ENCODE measurements at places on chromosomes 16 and 17.
A peak's percentile ranks its signal among the peaks of the same experiment; 100 is the strongest.

DNA sequence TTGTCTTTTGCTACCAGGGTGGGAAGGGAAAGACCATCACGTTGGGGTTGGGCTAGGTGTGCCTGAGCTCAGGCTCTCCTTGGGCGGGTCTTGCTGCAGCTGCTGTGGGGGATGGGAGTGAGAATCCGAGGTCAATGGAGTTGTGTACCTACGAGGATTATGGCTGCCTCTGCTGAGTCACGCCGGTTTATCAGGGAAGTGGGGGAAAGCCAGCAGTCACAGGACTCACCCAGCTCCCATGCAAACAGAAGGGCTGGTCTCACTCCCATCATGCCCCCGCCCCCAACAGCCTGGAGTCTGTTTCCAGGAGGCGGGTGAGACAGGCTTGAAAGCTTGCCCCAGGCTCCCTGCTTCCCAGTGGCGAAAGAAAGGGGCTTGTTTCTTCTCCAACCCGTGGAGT is 1259.0 kb upstream of the GOT2 start:
- no peak for DNase-seq

DNA sequence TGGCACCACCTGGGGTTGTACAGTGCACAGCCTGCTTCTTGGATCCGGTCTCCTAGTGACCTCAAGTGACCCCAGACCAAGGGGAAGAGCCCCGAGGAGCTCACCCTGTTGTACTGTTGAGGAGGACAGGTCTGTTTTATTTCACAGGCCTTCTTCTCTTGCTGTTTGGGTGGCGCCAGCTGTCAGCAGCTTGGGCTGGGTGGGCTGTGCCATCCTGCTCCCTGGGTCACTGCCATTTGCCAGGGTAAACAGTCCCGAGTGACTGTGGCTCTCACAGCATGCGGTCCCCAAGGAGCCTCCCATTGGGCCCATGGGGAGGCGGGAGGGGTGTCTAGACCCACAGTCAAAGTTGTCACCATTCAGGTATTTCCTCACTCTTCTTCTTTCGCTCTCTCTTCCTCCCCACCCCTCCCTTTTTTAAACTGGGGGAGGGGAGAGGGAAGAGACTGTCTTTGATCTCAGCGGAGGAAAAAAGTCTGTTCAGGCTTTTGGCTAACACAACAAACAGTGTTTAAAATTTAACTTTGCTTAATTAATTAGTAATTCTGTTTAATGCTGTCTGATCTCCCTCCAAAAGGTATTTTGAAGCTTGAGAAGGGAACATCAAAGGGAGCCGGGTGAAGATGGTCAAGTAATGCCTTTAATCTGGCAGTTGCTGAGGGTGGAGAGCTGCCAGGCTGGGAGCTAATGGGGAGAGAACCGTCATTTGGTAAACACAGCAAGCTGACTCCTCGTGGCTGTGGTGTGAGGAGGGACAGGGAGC is 64.0 kb downstream of the SNX20 start:
- DNase-seq: no peak

DNA sequence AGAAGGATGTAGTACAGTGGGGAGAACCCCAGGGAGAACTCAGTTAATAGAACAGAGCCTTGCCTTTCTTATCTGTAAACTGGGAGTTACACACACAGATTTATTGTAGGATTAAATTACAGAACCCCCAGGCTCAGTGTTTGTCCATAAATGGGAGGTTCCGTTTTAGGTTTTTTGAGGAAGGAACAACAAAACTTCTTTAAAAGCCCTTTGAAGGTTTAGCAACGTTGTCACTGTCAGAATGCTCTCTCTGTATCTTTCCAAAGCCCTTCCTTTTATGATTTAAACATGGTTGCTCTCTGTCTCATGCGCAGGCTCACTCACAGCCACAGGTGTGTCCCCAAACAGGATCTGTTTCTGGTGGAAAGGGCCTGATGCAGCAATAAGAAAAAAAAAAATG is 9.4 kb upstream of the GNA13 start:
- DNase-seq: no peak

- DNase-seq: no peak
Observed at GRCh38 chr16:79261481-79261940, 339.0 kb downstream of the MAF start.

- peak; percentile 39 for DNase-seq
Observed at GRCh38 chr17:8991514-8992285, 26.2 kb upstream of the PIK3R5 start.

GRCh38 chr17:64615028-64615677 is 47.0 kb downstream of the SMURF2 start:
- DNase-seq: no peak

DNA sequence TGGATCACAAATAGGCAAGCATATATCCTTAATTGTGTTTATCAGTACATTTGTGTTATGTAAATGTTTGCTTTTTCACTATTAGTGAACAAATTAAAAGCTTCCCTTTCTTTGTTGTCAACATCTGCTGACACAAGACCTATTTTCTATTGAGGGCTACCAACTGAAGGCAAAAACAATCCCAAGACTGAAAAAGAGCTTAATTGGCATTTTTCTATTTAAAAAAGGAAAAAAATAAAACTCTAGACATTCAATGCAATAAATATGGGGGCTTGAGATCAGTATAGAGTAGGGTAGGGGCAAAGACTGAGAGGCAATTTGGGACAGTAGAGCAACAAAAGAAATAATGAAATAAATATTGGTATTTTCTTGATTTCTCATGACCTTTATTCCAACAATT is 24.2 kb downstream of the OMG start:
- DNase-seq: no peak

GRCh38 chr17:81655378-81656117 is 794 bp downstream of the PDE6G start:
- DNase-seq: no peak

GRCh38 chr16:54233615-54234014 is 53.0 kb downstream of the IRX3 start:
- DNase-seq: no peak

- DNase-seq: no peak
Observed at GRCh38 chr17:8707332-8708024, 37.2 kb downstream of the CCDC42 start.

DNA sequence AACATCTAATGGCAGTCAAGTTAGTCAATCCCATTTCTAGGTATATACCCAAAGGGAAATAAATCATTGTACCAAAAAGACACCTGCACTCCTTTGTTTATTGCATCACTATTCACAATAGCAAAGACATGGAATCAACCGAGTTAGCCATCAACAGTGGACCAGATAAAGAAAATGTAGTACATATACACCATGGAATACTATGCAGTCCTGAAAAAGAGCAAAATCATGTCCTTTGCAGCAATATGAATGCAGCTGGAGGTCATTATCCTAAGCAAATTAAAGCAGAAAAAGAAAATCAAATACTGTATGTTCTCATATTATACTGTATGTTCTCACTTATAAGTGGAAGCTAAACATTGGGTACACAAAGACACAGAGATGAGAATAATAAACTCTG is 204.0 kb downstream of the KCNJ2 start:
- no peak for DNase-seq

DNA sequence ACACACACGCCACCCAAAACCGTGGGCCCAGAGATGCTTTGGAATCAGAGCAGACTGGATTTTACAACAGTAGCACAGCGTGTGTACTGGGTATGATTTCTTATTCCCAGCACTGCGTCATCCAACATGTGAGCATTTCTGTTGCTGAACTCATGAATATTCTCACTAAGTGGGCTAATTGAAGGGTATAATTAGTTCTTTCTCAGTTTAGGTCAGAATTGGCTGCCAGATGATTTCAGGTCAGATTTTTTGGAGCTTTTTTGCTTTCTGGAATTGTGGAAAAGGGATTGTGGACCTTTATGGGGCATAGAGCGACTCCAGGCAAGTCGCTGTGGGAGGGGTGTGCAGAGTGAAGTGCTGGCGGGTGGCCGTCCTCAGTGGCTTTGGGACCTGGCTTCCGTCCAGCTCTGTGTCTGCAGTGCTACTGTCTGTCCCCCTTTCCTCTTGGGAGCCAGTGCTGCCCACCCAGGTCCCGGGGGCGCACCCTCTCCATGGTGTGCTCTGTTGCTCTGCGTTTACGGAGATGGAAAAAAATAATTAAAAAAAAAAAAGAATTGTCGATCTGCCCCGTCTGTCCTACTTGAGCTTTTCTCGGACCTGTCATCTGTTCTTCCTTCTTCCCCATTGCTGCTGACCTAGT is 25.0 kb downstream of the FOXK2 start:
- DNase-seq: no peak

DNA sequence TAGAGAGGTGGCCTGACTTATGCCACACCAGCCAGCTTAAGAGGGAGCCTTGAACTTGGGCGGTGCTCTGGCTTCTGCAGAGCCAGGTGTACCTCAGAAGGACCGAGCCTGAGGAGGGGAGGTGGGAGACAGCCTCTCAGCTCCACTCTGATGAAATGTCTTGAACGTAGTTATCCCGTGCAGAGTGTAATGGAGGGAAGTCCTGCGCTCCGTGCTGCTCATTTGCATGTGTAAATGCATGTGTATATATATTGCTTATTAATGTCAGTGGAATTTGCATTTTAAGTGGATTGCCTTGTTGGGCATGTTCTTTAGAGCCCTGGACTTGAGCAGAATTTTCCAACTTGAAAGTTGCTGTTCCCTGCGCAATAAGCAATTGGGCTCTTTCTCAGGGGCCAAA is 264.9 kb upstream of the SDK2 start:
- DNase-seq: no peak

DNA sequence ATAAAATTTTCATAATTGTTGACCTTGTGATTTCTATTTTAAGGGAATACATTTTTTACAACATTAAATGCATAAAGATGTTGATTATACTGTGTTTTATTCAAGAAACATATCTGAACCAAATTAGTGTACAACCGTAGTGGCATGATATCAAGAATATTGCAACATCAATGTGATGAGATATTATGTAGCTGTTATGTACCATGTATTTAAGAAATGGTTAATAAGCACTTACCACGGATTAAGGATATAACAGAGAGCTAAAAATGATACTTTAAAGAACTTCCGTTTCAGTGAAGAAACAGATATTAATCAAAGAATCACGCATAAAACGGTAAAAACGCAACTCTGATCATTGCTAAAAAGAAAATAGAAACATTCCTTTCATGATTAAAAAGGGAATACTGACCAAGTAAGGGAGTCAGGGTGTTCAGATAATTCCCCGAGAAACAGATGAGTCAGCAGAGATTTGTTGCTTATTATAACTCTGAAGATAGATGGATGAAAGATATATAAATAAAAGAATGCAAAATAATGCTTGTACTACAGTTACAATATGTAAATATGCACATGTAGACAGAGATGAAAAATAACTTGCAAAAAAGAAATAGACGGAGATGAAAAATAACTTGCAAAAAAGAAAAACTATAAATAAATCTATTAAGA is 281.9 kb upstream of the MAF start:
- DNase-seq: no peak

- DNase-seq: peak; percentile 44
Observed at GRCh38 chr17:40363111-40363827, 1.3 kb downstream of the GJD3 start.

Measured in NCI-H2081 (cell line).